Stimulated activated CD8-positive, alpha-beta memory T cell treated with anti-CD3 and anti-CD28 coated beads, Interleukin-7, amount 100 ng/mL, for 24 hours (primary cell): ENCODE measurements at places on chromosomes 7 and 10.

DNA sequence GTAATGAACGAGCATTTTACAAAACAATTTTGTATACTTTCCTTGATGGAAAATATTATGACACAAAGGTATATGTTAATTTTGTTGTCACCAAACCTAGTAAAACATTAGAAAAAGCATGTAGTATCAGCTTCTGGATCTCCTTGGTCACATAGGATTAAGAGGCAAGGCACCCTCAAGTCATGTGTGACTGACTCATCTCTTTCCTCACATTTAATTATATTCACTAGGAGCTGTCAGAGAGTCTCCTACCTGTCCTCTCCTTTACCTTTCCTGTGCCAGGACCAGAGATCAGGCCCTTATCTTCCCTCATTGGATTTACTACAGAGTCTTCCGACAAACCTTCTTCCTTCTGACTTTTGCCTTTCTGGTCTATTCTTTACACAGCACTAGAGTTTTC is 111.3 kb upstream of the RPA3 start:
- no peak for DNase-seq

DNA sequence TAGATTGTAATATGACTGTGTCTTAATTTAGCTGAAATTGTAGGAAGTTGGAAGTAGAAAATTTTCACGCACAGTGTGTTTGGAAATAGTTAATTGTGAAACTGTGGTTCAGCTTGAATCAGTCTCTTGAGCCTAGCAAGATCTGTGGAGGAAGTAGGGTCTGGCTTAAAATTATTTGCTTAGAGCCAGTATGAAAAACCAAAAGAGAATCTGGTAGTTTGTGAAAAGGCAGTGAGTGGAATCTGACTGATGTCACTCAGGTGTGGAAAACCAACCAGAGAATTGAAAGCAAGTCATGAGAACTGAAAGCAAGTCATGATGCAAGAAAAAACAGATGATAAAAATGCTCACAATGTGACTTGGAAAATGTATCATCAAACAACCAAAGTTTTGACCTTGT is 11.5 kb downstream of the LIPJ start:
- no peak for DNase-seq

DNA sequence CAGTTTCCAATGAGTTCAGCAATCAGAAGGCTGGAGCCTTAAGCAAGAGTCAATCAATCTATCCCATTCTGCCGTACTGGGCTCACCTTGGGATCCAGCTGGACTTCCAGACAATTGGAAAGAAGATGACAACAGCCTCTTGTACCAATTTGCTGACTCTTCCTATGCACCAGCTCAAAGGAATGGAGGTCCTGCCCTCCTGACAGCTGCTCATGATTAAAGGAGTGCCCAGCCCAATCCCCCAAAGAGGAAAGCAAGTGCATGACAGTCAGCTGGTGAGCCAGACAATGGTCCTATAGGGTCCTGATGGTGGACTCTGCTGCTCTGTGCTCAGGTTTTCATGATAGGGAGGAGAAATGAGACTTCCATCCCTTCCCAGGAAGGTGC is 25.1 kb downstream of the VSTM4 start:
- DNase-seq, result no peak

- no peak for DNase-seq
Observed at GRCh38 chr7:1081931-1082401, 5.9 kb upstream of the GPER1 start.

DNA sequence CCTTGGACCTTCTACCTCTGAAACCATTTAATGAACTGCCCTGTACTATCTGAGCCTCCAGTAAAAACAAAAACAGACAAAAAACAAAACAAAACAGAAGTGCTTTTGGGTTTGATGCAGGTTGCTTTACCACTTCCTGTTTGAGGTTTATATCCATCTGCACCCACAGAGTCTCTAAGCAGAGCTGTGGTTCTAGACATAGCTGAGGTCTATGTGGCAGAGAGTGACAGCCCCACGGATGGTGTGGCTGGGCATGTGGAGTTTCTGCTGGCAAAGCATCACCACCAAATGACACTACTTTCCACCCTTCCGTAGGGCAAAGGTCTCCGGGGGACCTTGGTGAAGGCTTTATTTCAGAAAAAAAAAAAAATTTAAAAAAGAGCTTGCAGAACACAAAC is 754.2 kb downstream of the GRID1 start:
- DNase-seq, result no peak

- DNase-seq, result no peak
Observed at GRCh38 chr10:11712744-11713143, 29.4 kb upstream of the ECHDC3 start.

DNA sequence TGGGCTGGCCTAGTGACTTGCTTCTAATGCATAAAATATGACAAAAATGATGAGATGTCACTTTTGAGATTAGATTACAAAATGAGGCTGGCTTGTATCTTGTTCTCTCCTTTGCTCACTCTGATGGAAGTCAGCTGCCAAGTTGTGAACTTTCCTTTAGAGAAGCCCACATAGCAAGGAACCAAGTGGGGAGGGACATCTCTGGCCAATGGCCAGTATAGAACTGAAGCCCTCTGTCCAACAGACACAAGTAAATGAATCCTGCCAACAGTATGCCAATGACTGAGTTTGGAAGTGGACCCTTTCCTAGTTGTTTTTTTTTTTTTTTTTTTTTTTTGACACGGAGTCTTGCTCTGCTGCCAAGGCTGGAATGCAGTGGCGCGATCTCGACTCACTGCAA is 3.3 kb downstream of the ZC3HC1 start:
- DNase-seq, result no peak
